ENCODE measurements at places on chromosomes 1 and 21. TPM values are rescaled to one million over a fixed set of nuclear protein-coding genes. Genes with fewer than 3 reads are reported as not detected.

Gene YIPF1
- 21.8 TPM for total RNA-seq

Gene TRIM45
- 1.5 TPM for total RNA-seq

Gene RAB42
- total RNA-seq = not detected

Gene IFNLR1
- total RNA-seq = 5.0 TPM

Gene AHCTF1
- 46.8 TPM for total RNA-seq

Gene MAD2L2
- total RNA-seq = 76.7 TPM

Gene LCE2B
- total RNA-seq = not detected

Gene WARS2
- 19.2 TPM for total RNA-seq

Gene CTSK
- total RNA-seq = 3.1 TPM

Gene KTI12
- 12.2 TPM for total RNA-seq

GRCh38 chr1:109630081-109630897 is 10.7 kb downstream of the AMPD2 start:
- no peak for DNase-seq

- no peak for DNase-seq
Measured at GRCh38 chr1:12075195-12076114, 12.4 kb downstream of the TNFRSF8 start.

DNA sequence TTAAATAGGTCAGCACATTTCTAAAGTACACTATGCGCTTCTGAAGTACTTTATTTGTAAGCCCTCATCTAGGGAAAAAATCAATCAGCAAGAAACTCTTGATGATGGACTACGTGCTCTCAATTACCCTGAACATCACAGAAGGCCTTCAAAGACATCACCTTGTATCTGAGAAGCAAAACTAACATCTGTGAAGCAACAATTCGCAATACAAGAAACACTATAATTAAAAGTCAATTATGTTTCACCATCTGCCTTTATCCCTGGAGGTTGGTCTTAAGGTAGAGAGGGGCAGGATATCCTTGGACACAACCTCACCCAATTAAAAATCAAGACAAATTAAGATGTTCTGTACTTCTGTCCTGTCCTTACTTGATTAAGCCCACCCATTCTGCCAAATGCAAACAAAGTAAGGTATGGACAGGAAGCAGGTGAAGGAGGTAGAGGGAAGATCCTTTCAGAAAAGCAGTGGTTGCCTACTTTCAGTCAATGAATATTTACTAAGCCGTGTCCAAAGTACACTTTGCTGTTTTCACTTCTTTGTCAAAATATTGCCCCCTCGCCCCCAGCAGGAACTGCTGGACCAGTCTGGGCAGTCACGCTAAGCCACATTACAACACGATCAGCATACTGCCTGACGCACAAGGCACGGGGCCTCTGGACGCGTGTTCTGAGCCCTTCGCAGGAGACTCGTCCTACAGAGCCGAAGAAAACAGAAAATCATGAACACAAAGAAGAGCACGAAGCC is 887 bp downstream of the SLC19A2 start:
- DNase-seq = peak; percentile 32

DNA sequence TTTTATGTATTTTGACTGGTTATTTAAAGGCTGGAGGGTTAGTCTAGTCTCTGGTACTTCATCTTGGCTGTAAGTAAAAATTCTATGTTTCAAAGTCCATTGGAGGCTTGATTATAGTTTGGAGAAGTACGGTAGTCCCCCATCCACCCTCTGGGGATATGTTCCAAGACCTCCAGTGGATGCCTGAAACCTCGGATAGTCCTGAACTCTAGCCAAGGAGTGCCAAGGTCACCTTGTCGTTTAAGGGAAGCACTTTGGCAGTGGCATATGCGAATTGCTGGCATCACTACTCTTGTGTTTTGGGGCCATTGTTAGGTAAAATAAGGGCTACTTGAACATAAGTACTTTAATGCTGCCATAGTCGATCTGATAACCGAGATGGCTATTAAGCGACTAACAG is 18.4 kb downstream of the CDC73 start:
- no peak for DNase-seq

- no peak for DNase-seq
Measured at GRCh38 chr1:228416217-228416933, at the start of gene TRIM17. Gene TRIM17 (minus strand): TSS chr1:228416861. CDS start chr1:228415072, 1,789 bp downstream.

DNA sequence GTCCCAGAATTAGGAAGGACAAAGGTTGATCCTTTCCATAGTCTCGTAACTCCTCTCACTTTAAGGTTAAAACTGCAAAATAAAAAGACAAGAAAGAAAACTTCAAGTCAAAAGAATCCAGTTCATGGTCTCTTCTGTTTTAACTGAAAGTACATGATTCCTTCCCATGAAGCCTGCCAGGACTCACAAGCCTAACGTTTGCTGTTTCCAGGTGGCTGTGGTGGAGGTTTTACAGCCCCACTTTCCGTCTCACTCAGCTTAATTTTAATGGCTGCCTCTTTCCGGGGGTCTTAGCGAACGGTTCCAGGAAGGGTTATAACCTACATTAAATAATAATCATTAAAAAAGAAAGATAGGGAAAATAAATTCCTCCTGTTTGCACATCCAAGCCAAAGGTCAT is 136.8 kb upstream of the SPAG17 start:
- DNase-seq = no peak

DNA sequence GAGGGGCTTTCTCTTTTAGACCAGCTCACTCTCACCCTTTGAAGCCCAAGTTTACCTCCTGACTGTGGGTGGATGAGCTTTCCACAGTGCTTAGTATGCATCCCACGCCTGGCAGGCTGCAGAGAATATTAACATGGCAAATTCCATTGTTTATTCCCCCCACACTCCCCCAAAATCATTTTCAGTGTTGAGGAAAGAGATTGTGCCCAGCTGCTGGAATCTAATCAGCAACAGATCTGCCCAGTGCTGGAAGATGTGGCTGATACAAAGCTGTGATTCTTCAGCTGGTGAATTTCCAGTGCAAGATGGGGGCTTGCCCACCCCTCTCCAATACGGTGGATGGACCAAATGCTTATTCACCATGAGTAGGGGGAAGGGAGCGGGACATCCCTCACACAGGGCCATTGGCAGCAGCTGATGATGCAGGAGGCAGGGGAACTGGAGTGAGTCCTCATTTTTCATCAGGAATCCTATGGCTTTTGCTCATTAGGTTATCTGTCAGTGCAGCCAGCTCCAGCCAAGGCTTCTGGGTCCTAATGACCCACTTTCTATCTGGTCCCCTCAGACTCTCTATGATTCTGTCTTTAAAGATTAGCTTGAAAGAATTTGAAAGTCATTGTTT is 39.7 kb upstream of the KCNA3 start:
- no peak for DNase-seq

- no peak for DNase-seq
Measured at GRCh38 chr1:221865808-221866207, 123.9 kb upstream of the DUSP10 start.

- DNase-seq = no peak
Measured at GRCh38 chr1:110424699-110425611, 17.5 kb upstream of the LAMTOR5 start.

GRCh38 chr1:156112276-156113137 is 2.0 kb upstream of the LMNA start:
- no peak for DNase-seq

DNA sequence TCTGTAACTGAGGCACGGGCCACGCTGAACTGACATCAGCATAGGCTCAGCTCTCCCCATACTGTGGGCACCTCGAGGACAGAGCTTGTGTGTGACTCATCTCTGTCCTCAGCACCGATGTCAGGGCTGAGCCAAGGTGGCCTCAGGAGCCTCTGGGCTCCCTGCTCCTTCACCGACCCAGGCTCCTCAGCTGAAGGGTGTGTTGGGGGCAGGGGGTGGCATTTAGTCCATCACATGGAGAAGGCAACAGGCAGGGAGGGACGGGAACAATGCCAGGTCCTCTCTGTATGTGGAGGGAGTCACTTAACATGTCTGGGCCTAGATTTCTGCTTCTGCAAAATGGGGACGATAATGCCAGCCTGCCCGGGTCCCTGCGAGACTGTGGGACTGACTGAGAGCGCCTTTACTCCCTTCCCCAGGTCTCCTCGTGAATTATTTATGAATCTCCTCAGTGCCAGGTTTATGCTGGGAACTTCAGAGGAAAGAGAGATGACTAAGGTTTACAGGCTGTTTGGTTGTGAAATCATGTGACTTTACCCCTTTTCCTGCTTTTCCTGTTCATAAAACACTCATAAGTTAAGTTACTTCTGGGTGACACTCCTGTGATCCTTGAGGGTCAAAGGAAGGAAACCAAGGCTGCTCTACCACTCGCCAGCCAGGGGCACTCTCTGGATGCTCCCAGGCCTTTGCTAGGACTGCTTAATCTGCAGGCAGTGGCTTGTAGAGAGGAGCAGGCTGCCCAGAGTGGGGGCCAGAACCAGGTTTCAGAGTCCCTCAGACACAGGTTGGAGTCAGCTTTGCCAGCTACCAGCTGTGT is 16.2 kb downstream of the TTC39A start:
- DNase-seq = no peak

DNA sequence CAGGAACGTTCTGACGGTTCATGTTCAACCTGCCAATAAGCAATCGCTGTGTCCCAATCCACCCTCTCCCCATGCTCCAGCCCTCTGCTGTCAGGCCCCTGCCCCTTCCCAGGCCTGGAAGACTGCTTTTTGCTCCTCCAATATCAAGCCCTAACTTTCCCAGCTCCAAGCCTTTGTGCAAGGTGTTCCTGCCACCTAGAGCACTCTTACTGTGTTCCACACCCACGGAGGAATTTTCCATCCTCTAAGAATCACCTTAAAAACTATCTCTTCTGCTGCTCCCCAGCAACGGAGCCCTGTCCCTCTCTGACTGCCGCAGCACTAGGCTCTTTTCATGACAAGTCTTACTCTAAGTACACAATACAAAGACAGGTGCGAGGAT is 657.9 kb downstream of the AJAP1 start:
- no peak for DNase-seq

- DNase-seq = no peak
Measured at GRCh38 chr1:214861615-214862014, 220.9 kb upstream of the KCNK2 start.

- DNase-seq = peak; percentile 38
Measured at GRCh38 chr1:8661185-8662110, 156.0 kb downstream of the RERE start.

- no peak for DNase-seq
Measured at GRCh38 chr1:114075546-114076242, 78.0 kb downstream of the SYT6 start.

GRCh38 chr1:201108614-201109013 is 3.6 kb downstream of the CACNA1S start:
- DNase-seq = no peak

DNA sequence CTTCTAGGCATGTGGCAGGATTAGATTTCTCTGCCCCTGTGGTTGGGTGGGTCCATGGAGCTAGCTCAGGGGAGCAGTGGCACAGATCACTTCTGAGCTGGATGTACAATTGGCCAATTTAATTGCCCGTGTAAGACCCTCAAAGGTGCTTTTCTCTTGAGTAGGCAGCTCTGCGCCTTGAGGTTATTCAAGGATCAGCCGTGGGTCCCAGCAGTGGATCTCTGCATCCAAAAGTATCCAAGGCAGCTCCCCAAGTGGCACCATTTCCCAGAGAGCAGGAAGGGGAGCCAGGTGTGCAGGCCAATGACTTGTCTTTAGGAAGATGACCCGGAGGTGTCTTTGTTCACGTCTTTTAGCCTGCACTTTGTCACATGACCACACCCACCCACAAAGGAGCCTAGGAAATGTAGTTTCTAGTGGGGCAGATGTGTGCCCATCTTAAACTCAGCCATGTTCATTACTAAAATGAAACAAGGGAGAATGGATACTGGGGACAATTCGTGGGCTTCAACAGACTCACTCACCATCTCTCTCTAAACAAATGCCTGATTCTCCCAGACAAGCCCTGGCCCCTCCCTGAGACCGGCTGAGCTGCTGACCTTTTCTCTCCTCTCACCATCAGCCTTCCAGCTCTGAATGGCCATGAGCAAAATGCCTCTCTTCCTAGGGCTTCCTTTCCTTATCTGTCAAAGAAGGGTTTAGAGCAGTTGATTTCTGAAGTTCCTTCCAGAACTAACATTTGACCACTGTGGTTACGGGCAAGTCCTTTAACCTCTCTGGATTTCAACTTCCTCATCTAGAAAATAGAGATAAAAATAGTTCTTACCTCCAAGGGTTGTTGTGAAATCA is 41.4 kb upstream of the TENT5C start:
- no peak for DNase-seq

GRCh38 chr1:213284626-213285025 is 233.6 kb downstream of the RPS6KC1 start:
- DNase-seq = no peak

- no peak for DNase-seq
Measured at GRCh38 chr1:152505083-152505482, 5.5 kb upstream of the LCE5A start.

DNA sequence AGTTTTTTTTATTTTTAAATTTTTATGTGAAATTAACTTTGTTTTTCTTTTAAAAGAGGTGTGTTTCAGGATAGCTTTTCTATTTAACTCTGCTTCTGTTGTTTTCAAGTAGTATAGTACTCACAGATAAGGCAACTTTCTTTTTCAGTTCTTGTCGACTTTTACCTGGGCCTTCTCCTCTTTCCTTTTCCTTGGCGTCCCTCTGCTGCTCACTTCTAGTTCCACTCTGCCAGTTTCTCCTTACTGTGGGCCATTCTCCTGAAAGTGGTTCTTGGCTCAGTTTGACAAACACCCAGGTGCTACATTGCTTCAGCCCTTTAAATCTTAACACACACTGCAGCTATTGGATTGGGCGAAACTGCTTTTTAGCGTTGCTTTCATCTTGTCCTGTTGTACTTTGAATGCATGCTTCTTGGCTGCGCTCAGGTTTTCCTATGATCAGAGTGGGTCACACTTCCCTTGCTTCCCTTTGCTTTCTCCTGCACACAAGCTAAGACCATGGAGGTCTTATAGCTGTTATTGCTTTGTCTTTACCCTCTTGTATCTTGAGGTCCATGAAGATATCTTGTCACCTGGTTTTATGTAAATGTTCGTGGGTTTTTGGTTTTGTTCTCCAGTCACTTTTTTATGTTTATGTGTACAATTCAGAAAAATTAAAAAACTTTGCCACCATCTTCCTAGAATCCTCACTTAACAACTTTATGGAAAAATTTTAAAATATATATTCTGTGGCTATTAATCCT is 21.6 kb downstream of the GABPA start:
- DNase-seq = no peak

DNA sequence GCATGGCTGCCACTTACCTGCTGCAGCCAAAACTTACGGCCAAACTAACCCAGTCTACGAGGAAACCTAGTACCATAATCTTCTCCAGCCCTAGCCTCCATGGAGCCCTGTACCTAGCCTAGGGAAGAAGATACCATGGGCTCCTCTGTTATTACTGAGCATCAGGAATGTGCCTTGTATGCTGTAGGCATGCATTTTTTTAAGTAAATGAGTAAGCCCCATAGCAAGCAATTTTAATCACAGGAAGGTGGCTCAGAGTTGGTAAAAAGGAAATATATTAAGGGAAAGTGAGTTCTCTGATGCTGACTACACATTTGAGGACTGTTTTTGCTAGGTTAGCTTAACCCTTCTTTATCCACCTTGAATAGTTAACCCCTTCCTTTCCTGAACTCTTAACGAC is 21.2 kb downstream of the NFASC start:
- no peak for DNase-seq
